GM23338 (cell line): ENCODE measurements at places on chromosomes 6 and 20. TPM values are rescaled to one million over a fixed set of nuclear protein-coding genes. Genes with fewer than 3 reads are reported as not detected.

GRCh38 chr6:45092135-45092534, 236.0 kb upstream of the RUNX2 start:
- DNase-seq, result no peak

DNA sequence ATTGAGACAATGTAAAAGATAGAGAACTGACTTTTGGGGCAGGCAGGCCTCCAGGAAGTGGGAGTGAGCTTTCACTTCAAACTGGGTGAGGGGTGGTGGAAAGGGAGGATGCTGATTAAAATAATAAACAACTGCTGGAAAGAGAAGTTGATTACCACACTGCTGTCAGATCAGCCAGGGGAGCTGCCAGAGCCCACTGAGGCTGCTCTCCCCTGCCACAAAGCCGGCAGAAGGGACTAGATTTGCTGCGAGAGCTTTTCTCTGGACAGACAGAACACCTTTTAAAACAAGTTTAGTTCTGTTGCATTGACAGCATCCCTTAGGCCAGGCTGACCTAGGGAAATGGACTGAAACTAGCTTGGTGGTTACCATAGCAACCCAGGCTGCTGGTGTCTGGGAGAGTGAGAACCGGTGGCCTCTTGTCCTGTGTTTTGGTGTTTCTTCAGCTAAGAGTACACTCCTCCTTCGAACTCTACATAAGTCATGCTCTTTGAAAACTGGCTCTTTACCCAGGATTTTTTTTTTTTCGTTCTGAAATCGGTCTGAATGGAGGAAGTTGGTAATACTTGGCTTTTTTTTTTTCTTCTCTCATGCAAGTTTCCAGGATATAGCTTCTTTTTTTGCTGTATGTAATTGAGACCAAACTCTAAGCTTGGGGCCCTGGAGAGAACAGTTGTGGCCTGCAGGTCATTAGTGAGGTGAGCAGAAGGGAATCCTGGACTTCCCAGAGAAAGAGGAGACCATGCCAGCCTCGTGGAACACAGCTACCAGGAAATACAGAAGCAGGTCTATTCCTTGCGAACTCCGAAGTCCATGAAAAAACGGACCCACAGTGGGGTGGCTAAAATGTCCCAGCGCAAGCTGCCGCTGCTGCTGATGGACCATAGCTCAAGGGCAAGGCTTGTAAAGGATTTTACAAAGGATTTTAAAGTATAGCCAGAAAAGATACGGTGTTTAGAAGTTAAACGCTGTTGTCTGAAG, 374.4 kb downstream of the UTRN start:
- peak; percentile 83 for DNase-seq

GRCh38 chr6:154615483-154616025, 105.1 kb upstream of the CNKSR3 start:
- peak; percentile 19 for DNase-seq

GRCh38 chr6:322940-323729, 30.8 kb downstream of the DUSP22 start:
- DNase-seq, result no peak

DNA sequence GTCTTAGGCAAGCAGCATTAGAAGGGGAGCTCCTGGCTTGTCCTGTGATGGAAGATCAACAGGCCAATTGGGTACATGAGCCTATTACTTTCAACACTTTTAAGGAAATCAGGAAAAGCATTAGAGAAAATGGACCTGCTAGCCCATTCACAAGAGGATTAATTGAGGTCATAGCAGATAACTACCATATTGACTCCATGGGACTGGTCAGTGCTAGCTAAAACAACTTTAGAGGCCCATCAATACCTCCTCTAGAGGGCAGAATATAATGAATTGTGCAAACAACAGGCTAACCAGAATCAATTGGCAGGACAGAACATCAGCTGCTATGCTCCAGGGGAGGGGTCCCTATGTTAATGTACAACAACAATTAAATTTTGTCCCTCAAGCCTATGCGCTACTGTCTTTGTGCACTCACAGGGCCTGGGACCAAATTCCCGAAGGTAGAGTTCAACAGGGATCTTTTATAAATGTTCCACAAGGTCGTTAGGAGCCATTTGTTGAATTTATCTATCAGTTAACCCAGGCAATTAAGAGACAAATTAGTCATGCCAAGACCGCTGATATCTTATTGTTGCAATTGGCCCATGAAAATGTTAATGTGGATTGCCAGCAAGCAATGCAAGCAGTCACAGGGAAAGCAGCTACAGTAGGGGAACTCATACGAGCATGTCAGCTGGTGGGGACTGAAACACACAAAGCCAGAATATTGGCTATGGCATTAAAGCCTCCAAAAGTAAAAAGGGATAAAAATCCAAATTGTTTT, 106.6 kb upstream of the BTN3A2 start:
- peak; percentile 57 for DNase-seq

- no peak for DNase-seq
These were observed 11.2 kb downstream of the ITCH start for GRCh38 chr20:34374209-34374760.

DNA sequence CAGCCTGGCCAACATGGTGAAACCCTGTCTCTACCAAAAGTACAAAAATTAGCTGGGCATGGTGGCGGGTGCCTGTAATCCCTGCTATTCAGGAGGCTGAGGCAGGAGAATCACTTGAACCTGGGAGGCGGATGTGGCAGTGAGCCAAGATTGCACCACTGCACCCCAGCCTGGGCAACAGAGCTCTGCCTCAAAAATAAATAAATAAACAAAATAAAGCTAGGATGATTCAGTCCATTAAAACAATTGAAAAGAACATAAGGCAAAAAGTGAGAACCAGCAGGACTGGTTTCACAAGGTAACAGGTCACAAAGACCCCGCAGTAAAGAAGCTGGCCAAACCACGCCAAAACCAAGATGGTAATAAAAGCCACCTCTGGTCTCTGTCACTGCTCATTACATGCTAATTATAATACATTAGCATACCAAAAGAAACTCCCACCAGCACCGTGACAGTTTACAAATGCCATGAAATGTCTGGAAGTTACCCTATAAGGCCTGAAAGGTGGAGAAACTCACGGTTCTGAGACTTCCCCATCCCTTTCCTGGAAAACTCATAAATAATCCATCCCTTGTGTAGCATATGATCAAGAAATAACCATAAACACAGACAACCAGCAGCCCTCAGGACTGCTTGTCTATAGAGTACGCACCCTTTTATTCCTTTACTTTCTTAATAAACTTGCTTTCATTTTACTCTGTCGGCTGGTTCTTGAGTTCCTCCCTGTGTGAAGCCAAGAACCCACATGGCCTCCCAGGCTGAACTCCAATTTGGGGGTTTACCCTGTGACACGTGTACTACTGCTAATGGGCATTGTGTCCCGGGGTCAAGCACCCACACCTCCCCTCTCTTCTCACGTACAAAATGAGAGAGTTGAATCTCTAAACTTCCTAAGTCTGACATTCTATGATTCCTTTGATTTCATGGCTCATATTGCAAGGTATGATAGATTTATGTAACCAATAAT, 10.2 kb downstream of the LAMA4 start:
- DNase-seq, result peak; percentile 33

Gene COL20A1
- total RNA-seq, result 0.28 and 0.43 TPM in 2 replicates

Gene ARMH2
- total RNA-seq, result not detected in 2 replicates
